Ascending aorta (tissue), 2 donors: ENCODE measurements at places on chromosomes 6 and 20. TPM values are rescaled to one million over a fixed set of nuclear protein-coding genes. Genes with fewer than 3 reads are reported as not detected.

The ADGRB3 gene
- total RNA-seq: 4.4 TPM

The TP53TG5 gene
- total RNA-seq: not detected

GRCh38 chr6:129623008-129623732 is 86.8 kb downstream of the ARHGAP18 start:
- no peak for DNase-seq

The GPSM3 gene
- total RNA-seq: 19.4 TPM

GRCh38 chr6:168412456-168412855 is 28.5 kb upstream of the SMOC2 start:
- no peak for DNase-seq

- DNase-seq: no peak
These were observed 230.2 kb upstream of the THEMIS start for GRCh38 chr6:128131036-128131435.

- no peak for DNase-seq
These were observed 114.9 kb downstream of the FOXC1 start for GRCh38 chr6:1724616-1725015.

GRCh38 chr20:33602826-33603590 is 59.1 kb upstream of the C20orf144 start:
- DNase-seq: no peak

DNA sequence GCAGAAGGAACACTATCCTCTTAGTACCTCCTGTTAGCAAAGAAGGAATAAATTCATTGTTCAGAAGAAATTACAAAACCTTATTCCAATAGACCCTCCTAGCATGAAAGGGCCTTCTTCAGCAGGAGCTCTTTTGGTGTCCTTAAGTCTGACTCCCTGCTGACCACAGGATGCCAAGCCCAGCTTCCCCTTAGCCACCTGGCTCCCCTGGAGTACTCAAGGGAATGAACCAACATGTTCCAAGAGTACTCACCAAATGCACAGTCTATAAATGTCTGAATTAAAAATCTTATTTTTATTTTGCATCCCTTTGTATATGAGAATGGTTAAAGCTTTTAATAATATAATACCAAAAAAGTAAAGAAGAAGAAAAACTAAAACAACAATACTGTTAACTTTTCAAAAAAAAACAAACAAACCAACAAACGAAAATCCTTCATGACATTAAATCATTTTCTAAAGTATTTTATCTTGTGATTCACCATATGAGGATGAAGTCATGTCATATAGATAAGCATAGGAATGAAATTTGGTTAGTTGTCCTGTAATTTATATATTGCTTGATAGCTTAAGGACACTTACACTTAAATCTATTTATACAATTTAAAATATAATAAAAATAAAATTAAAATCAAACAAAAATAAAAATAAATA is 1355.1 kb downstream of the HACE1 start:
- DNase-seq: no peak

DNA sequence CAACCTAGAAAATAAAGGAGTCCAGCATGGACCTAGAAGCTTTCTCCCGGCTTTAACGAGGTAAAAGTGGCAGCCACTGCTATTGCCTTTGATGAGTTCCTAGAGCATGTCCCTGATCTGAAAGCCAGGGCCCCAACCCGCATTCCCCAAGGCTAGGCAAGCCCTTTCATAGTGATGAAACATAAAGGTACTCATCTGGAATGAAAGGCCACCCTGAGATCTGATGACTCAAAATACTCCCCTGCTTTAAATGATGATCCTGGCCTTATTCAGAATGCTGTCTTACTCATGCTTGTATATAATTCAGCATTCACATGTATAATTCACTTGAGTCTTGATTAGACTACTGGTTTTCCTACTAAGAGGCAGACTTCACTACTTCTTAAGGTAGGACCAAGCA is 21.3 kb downstream of the TTPAL start:
- no peak for DNase-seq

- DNase-seq: no peak
These were observed 197.9 kb upstream of the SNX9 start for GRCh38 chr6:157625111-157625510.

DNA sequence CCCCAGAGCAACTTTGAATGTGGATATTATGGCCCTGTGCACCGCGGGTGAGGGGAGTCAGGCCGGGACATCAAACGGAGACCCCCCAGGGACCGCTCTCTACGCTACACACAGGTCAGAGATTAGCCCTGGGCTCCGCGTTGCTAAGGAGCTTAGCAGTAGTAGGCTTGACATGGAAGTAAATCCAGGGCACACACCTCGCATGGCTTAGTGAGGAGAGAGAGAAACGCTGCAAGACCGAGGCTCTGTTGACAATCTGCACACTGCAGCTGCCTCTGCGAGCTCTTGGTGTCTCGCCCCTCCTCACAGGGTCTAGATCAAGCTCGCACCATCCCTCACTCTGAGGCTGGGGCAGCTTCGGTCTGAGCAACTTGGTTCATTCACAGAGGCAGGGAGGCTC is 116.1 kb upstream of the CDH4 start:
- DNase-seq: no peak
